ENCODE measurements at places on chromosomes 4 and X. TPM values are rescaled to one million over a fixed set of nuclear protein-coding genes. Genes with fewer than 3 reads are reported as not detected.
A peak's percentile ranks its signal among the peaks of the same experiment; 100 is the strongest.

PRDM8 gene
- 4.2 TPM for total RNA-seq

CDX4 gene
- total RNA-seq: not detected

NSG1 gene
- total RNA-seq: 15.8 TPM

ARHGEF38 gene
- not detected for total RNA-seq

CXXC4 gene
- total RNA-seq: not detected

PAGE1 gene
- not detected for total RNA-seq

TLR3 gene
- 0.70 TPM for total RNA-seq

UGT2A1 gene
- not detected for total RNA-seq

FRG2 gene
- not detected for total RNA-seq

DNA sequence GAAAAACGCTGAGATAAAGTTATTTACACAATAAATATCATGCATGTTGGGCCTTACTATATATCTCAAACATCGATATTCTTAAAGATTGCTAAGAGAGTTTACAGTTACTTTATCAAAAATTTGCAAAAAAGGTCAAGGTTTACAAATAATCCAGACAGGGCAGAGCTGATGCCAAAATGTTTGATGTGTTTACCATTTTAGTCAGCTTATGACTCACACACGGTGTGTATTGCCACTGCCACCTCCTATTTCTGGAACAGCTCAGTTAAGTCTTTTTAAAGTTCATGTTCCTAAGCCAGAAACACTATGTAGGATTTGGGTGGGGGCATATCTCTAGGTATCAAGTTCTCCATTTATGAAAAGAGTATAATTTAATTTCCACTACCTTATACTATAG lies 580.6 kb downstream of the INPP4B start:
- no peak for DNase-seq

- no peak for DNase-seq
These were observed 428.8 kb downstream of the IL15 start for GRCh38 chr4:142065086-142065647.

DNA sequence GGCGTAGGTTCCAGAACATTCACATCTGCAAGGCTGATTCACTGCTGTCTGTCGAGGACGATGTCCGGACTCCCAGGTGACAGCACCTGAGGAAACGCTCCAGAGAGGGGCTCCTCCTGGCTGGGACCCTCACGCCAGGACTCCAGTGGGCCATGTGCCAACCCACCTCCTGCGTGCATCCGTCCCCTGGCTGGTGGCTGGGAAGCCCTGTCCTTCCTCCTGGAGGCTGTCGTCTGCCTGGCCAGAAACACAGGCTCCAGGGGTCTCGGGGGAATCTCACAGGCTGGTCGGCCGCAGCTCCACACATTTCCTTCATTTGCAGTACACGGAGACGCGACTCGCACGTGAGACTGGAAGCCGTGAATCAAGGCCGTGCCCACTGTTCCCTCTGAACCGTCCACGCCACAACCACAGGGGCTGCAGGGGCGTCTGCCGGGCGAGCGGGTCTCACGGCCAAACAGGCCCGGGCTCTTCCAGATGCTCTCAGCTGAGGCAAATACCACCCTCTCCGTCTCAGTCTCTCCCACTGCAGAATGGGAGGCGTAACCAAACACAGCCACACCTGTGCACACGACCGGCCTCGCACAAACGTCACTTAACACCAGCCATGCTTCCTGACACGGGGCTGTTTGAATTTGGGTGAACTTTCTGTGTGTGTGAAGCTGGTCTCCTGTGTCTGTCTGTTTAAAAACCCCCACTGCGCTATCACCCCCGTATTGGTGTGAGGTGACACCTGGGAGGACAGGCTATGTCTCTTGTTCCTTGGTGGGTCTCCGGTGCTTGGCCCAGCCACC lies 38.7 kb upstream of the MXD4 start:
- peak; percentile 16 for DNase-seq

- DNase-seq: peak; percentile 100
These were observed 869 bp upstream of the CAMK2D start for GRCh38 chr4:113762186-113763028.

GRCh38 chr4:3233391-3234071 lies 15.4 kb upstream of the MSANTD1 start:
- no peak for DNase-seq

- no peak for DNase-seq
These were observed 1517.0 kb downstream of the ADGRL3 start for GRCh38 chr4:62717154-62717553.

DNA sequence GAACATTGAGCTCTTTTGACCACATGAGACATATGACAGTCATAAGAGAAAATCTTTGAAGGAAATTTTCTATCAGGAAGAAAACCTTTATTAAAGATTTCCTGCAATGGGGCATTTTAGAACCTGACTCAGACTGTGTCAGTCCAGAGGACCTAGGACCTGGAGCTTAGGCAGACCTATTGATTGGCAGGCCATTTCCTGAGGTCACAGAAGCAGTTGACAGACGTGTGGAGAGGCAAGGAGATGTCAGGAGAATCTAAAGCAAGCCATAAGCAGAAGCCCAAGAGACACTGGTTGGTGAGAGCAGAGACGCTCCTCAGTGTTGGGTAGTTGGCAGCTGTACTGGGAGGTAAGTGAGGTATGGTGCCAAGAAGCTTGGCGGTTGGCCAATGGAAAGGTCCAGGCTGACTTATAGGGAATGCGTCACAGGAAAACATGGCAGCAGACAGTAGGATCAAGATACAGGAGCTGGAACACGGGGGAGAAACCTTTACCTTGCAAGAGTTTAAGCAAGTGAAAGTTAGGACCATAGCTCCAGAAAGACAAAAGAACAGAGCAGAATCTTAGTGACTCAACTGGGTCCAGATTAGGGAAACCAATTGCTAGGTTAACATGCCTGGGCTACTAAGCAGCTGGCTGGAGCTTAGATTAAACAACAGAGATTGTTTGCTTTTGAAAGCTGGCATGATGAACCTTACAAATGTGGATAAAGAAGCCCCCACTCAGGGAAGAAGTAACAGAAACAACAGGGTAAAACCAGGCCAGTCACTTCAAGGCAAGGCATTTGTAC lies 18.6 kb downstream of the PALLD start:
- DNase-seq: no peak

DNA sequence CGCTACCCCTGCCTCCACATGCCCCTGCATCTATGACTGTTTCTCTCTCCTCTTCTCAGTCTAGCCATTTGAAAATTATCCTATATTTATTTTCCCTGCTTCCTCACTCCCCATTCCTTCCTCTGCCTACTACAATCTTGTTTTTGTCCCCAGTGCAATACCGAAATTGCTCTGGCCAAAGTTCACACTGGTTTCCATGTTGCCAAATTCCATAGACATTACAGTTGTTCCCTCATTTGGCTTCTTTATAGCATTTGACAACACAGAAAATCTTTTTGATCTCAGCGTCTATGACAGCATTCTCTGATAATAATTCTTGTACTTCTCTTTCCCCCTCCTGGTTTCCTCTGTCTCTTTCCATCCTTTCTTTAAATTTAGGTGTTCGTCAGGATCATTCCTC lies 99.4 kb downstream of the GPR82 start:
- no peak for DNase-seq

- peak; percentile 19 for DNase-seq
These were observed 3.1 kb downstream of the MAMLD1 start for GRCh38 chrX:150365990-150366911.

DNA sequence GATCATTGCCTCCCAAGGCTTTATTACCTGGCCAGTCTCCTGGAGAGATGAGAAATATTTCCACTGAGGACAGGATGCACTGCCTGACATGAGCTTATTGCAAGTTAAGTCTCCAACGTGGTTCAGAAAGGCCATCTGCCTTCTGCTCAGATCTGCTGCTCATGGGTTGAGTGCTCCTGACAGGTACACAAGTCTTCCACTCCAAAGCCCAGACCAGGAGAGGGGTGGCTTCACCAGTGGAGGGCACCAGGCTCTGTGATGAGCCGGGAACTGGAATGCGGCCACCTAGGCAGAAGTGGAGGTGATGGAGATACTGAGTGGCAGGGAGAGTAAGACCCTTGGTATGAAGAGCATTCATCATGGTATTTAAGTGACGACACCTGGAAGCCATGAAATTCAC lies 79.5 kb upstream of the IRF2 start:
- DNase-seq: no peak

DNA sequence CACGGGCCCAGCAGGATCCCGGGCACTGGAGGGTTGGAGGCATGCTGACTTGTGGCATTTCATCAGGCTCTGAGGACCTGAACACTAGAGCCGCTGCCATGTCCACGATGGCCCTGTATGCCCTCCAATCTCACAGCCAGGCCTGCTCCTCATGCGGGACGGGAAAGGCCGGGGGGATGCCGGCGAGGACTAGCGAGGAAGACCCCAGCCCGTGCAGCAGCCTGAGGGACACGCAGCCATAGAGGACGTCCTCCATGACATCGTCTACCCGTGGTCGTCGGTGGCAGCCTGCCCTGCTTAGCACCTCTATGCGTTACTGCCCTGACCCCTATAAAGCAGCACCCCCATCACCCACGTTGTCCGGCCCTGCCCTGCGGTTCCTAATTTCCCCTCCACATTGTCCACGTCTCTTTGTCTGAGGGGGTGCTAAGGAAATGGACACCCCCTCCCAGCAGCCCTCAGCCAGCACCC lies 32.6 kb downstream of the HMX1 start:
- no peak for DNase-seq

- no peak for DNase-seq
These were observed 279.0 kb downstream of the HS3ST1 start for GRCh38 chr4:11149612-11150259.

GRCh38 chr4:174973336-174973735 lies 55.2 kb downstream of the ADAM29 start:
- DNase-seq: no peak

DNA sequence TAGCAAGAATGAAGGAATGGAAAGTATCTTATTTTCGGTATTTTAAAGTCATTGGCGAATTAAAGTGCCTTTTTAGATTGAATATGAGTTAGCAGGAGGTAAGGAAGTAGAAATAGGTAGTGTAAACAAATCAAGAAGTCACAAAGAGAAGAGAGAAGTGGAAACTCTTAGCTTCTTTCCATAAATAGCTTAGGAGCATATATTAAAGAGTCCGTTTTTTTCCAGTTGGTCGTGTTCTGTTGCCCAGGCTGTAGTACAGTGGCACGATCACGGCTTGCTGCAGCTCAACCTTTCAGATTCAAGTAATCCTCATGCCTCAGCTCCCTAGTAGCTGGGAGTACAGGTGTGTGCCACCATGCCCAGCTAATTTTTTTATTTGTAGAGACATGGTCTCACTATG lies 56.4 kb downstream of the UBE2K start:
- no peak for DNase-seq

DNA sequence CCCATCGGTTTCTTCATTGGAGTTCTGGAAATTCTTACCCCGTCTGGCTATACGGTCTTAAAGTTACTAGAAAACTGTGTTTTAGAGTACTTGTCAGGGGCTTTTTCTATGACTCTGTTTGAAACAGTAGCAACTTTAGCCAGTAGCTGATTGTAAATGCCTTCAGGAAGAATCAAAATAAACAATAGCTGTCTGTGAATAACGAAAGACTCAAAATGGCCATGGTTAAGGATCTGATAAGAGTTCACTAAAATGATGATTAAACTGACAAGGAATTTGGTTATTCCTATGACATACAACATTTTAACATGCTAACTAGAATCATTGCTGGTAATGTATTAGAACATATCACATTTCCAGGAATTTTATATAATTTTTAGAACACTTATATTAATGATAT lies 191.0 kb downstream of the EVC2 start:
- no peak for DNase-seq

GRCh38 chr4:173834151-173834550 lies 304.1 kb upstream of the HAND2 start:
- no peak for DNase-seq

DNA sequence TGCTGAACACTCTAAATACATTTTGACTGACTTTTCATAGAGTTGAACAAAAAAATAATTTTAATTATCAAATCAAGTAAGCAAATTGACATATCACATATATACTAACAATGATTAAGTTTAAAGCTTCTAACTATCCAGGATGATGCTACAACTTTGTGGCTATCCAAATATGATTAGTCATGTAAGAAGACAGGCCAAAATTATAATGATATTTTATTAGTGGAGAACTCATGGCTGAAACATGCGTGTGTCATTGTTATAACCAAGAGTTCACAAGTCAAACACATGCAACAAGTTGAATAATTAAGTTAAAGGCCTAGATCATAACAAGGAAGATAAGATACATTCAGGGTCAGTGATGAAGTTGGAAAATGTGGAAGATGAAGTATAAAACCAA lies 346.8 kb downstream of the FSTL5 start:
- no peak for DNase-seq

GRCh38 chrX:48720577-48721250 lies 24.2 kb downstream of the SUV39H1 start:
- no peak for DNase-seq

DNA sequence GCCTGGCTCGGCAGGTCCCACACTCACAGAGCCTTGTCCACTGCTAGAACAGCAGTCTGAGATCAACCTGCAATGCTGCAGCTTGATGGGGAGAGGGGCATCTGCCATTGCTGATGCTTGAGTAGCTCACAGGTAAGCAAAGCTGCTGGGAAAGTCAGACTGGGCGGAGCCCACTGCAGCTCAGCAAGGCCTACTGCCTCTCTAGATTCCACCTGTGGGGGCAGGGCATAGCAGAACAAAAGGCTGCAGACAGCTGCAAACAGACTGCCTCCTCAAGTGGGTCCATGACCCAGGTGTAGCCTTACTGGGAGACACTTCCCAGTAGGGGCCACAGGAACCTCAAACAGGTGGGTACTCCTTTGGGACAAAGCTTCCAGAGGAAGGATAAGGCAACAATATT lies 110.6 kb upstream of the ADAMTS3 start:
- no peak for DNase-seq

DNA sequence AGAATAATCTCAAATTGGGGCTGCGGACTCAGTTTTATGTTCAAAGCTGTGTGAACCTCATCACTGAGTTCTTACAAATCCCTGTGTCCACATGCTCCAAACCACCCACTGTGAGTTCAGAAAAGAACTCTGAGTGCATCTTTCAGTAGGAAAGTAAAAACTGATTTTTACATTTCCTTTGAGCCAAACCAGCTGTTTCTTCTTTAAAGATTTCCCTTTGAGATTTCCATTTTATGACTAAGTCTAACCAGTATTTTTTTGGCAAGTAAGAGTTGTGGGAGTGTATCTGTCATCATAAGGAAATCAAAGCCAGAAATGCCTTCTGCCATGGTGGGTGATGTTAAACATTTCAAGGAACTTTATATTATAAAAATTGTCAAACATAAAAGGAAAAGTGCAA lies 100.0 kb downstream of the TET2 start:
- DNase-seq: no peak

DNA sequence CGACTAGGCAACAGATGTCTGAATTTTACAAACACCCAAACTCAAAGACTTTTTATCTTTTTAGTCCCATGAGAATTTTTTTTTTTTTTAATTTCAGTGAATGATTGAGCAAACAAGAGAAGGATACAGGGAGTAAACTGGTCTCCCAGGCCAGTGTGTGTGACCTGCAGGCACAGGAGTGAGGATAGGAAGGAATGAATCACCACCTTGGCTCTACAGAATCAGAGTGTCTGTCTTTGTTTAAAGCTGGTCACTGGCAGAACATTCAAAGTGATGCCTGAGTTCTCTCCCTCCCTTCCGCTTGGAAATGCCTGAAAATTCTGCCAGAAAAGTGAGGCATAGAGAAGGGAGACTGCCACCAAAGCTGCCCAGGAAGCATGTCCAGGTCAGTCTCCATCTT lies 69.5 kb downstream of the PARM1 start:
- DNase-seq: no peak
